ENCODE measurements at places on chromosomes 11 and 22.

GRCh38 chr11:130601141-130601540 is 152.7 kb downstream of the ADAMTS15 start:
- DNase-seq: no peak

GRCh38 chr11:21480240-21480639 is 712.6 kb upstream of the ANO5 start:
- DNase-seq: no peak

- no peak for DNase-seq
Observed at GRCh38 chr11:105588001-105588400, 21.9 kb upstream of the GRIA4 start.

DNA sequence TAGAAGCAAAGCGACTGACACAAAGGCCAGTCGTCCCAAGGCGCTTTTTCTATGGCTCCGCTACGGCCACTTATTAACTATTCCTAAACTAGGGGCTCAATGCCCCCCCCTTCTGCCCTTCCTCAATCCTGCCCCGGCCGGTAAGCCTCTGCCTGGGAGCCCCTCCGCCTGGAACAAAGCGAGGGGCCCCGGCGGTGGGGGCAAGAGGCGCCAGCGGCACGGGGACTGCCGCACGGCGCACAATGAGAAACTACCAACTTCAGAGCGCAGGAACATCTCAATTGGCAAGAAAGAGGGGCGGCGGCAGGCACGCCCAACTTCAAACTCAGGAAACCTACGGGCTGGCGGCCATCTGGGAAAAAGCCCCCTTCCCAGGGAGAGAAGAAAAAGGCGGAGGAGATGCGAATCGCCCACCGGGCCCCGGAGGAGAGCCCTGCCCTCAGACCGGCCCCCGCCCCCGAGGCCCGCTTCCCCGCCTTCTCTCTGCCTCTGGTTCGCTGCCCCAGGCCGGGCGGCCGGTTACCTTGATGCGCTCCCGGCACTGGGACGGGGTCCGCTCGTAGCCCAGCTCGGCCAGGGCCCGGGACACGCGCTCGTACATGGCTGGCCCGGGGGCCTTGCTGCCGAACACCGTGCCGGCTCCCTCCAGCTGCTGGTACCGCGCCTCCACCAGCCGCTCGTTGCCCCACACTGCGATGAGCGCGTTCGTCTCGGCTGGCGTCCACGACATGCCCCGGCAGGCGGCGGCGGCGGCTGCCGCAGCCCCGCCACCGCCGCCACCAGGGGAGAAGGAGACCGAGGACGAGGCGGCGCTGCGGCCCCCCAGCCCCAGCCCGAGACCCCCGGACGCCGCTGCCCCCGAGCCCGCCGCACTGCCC is 619 bp downstream of the MSANTD2 start:
- DNase-seq: peak; percentile 33
